Esophagus squamous epithelium (tissue), 5 donors: ENCODE measurements at places on chromosomes 5 and 9. TPM values are rescaled to one million over a fixed set of nuclear protein-coding genes. Genes with fewer than 3 reads are reported as not detected.

DNA sequence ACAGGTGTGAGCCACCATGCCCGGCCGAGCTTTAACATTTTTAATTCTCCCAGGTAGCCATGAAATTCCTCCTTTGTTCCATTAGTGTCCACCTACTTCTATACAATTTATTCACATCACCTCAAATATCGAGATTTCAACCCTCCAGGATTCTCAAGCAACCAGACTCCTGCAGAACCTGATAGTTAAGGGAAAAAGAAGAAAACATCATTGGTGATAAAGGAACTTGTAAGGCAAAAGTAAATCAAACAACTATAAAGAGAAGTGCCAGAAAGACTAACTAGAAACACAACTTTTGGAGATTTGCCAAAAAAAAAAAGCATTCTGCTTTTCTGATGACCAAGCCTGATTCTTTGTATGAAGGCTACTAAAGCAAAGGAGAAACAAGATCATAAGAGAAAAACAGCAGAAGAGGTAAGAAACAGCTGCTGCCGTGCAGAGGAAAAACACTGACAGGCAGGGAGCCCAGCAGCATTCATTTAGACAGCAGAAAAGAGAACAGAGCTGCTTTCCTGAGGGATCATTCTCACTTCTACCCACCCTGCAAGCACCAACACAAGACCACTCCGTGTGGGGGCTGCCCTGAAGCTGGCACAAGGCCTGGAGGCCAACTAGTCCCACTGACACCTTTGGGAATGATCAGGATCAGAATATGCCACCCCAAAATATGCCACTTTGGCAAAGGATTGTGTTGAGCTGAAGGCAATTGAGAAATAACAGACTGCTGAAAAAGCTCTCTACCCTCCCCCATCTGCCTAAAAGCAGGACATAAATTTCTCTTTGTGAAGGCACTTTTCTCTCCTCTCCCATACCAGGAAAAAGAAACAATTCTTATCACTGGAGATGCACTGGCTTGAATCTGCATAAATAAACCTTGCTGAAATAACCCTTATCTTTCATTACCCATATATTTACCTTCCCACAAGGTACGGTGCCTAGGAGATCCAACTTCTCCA is 75.1 kb downstream of the ALDH7A1 start:
- no peak for DNase-seq
- H3K4me1 ChIP-seq, result peaks cover 70% of the 10 kb centered on the region
- H3K27ac ChIP-seq, result peak overlapping the region; percentile 82
- no peaks in the 10 kb centered on the region for H3K36me3 ChIP-seq
- no peak overlapping the region for H3K4me3 ChIP-seq

GRCh38 chr5:58629271-58630159 is 46.6 kb downstream of the RAB3C start:
- H3K4me3 ChIP-seq, result no peak overlapping the region
- H3K36me3 ChIP-seq, result no peaks in the 10 kb centered on the region
- H3K27me3 ChIP-seq, result no peaks in the 10 kb centered on the region
- H3K4me1 ChIP-seq, result no peaks in the 10 kb centered on the region
- H3K27ac ChIP-seq, result no peak overlapping the region
- DNase-seq, result no peak

DNA sequence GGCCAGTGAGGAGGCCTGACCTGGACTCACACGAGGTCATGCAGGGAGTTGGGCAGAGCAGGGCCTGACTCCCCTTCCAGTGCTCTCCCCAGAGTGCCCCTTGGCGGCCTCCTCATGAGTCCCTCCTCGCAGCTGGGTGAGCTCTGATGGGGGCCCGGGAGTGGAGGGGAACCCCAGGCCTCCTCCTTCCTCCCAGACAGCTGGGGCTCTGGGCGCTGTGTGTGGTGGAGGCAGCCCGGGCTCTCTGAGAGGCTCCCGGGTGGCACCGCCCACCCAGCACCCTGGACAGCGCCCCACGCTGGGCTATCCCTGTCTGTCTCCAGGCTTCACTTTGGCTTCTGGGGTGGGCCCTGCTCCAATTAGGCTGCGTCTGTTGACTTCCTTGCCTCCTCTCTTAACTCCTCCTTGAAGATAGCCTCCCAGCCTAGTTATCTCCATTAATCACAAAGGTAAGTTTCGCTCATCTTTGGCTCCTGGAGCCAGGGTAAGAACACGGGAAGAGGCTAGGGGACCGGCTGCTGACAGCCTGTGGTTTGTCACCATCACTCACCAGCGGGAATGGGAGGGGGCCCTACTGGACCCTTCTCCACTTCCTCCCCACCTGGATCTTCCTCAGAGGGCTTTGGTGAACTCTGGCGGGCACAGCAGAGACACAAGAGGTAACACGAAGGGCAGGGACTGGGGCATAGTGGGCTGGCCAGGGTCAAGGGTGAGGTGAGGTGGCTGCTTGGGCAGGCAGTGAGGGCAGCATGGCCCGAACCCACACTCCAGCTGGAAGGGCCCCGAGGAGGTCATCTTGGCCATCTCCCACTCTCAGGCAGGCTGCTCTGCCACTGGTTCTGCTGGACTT is 13.1 kb downstream of the PSD2 start:
- no peak overlapping the region for H3K27ac ChIP-seq
- no peaks in the 10 kb centered on the region for H3K4me1 ChIP-seq

DNA sequence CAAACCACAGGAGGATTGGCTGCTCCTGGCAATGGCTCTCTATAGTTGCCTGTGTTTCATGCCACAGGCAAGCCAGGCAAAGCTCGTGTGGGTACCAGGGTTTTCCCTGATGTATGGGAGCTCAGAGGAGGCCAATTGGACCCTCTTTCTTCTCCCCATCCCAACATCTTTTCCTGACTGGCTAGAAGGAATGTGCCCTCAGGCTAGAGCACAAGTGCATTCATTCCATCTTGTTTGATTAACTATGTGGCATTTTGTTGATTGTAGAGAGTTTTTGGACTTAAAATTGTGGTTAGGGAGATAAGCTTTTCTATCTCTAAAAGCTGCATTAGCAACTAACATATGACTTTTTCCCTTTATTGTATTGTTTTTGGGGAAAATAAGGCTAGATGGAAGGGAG is 561.3 kb downstream of the PSAT1 start:
- no peak overlapping the region for H3K4me3 ChIP-seq
- H3K36me3 ChIP-seq, result no peaks in the 10 kb centered on the region
- H3K27ac ChIP-seq, result no peak overlapping the region

DNA sequence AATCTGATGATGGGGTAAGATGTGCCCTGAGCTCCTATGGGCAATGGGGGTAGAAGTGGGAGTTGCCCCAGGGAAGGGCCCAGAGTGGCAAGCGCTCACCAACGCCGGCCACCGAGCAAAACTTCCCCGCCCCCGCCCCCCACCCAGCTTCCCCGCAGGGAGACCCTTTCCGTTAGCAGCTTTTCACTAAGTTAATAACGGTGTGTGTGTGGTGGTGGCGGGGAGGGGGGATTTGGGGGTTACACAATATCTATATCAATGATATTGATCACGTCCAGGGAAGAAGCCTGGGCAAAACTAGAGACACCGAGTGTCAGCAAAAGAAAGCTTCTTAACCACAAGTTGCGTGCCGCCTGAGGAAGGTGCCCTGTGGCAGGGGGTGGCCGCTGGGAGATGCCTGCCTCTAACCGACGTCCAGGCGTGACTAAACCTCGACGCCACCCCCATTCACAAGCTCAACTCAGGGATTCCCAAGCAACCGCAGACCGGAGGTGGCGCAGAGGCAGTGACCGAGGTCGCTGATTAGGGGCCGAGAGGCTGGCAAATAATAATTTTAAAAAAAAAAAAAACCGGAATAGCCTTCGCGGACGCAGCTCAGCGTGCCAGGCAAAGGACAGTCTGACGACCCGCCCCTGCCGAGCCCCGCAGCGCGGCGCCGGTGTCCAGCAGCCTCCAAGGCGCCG is 222.6 kb downstream of the MEF2C start:
- no peak overlapping the region for H3K27ac ChIP-seq
- H3K4me1 ChIP-seq, result peaks cover 8% of the 10 kb centered on the region
- DNase-seq, result no peak
- peaks cover 48% of the 10 kb centered on the region for H3K27me3 ChIP-seq

DNA sequence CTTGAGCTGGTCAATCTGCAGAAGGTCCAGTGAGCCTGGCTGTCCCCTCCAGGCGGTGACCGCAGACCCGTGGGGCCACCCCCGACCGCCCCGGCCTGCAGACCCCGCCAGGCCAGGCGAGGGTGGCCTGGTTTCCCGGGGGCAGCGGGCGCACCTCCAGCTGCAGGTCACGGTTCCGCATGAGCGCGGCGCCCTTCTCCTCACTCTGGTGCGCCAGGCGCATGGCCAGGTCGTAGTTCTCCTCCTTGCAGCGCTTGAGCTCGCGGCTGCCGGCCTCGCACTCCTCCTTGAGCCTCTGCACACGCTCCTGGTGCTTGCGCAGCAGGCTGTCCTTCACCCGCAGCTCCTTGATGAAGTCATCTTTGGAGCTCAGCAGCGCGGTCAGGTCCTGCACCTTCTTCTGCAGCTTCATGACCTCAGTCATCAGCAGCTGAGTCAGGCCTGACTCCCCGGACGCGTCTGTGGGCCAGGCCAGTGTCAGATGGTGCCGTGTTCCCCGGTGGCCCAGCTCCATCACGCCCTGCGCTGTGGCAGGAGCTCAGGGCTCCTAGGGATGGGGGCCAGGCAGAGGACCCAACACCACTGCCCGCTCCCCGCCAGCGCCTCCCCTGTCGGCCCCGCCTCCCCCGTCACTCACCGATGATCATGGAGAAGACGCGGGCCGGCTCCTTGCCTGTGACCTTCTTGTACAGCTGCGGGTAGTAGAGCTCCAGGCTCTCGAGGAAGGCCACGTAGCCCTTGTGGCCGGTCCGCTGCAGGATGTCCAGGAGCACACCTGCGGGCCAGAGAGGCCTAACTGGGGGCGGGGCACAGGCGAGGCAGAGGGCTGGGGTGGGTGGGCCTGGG is 2.6 kb downstream of the CARD9 start:
- H3K27me3 ChIP-seq, result no peaks in the 10 kb centered on the region
- H3K27ac ChIP-seq, result no peak overlapping the region

DNA sequence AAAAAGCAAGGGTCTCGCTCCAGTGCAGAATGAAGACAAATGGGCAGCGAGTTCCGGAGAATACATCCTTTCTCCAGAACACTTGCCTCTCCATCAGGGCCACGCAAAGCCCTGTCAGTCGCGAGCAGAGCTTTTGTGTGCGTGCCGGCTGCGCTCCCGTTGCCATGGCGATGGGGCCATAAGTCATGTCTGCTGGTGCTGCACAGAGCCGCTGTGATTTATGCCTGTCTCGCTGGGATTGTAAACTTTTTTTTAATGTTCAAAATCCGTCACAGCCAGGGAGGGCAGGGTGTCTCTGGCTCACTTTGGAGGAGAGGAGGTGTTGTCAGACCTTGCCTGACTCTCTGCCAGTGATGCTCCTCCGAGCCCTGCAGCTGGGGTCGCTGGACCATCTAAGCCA is 272.7 kb downstream of the TRIM32 start:
- H3K27me3 ChIP-seq, result no peaks in the 10 kb centered on the region
- no peaks in the 10 kb centered on the region for H3K36me3 ChIP-seq
- H3K4me1 ChIP-seq, result no peaks in the 10 kb centered on the region
- H3K27ac ChIP-seq, result no peak overlapping the region
- H3K4me3 ChIP-seq, result no peak overlapping the region

ECM2 gene
- 5.1 TPM for total RNA-seq
